Nephron progenitor cell (in vitro differentiated cells): ENCODE measurements at places on chromosomes 5 and 9.

DNA sequence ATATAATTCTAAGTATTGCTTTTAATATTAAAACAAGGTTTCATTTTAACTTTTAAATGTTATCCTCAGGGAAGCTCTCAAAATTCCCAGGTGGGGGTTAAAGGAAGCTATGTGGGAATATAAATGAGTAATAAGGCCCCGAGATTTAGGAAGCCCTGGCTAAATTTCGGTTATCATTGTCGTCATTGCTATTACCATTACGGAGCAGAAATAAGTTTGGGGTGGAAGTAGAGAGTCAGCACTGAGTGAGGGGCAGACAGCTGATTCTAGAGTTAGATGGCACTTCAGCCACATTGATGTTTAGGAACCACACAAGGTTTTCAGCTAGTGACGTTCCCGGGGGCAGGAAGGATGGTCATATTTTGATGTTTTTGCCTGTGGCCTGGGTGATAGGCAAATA lies 74.9 kb downstream of the NREP start:
- no peak for DNase-seq

GRCh38 chr5:15615859-15616258 lies 115.9 kb downstream of the FBXL7 start:
- no peak for DNase-seq

DNA sequence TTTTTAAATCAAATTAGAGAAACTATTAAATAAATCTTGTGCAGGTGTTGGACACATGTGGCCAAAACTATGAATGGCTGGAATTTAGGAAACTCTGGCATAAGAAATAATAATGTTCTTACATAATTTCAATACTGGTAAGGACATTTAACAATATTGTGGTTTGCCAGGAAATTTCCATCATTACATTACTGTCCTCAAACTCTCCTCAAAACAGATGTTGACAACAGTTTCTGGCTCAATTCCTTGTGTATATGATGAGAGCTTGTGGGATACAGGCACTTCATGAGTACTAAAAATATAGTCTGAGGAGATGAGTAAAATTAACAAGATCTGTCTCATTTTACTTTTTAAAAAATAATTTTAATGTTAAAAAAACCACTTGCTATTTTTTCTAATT lies 27.9 kb downstream of the MCTP1 start:
- no peak for DNase-seq

DNA sequence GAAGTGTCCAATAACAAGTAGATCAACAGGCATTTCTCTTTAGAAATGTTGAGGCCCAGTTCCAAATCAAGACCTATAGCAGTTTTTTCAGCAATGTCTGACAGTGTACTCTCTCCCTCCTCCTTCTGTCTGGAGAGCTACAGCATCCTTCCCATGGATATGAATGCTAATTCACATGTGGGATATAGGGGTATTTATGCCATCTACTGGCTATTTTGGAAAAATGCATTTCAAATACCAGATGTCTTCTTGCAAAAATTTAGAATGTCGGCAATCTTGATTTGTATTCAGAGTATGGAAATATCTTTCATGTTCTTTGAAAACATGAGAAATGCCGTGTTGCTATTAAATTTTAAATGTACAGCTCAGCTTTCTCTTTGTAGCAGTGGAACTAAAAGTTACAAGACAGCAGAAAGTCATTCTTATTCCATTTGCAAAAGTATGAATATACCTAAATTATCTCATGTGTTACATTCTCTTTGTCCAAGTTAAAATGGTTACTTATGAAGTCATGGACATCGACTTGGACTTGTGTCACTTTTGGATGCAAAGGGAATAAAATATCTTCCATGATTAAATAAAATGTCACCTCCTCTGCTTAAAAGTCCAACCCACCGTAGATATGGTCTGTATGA lies 647.8 kb downstream of the TAF11L14 start:
- no peak for DNase-seq

DNA sequence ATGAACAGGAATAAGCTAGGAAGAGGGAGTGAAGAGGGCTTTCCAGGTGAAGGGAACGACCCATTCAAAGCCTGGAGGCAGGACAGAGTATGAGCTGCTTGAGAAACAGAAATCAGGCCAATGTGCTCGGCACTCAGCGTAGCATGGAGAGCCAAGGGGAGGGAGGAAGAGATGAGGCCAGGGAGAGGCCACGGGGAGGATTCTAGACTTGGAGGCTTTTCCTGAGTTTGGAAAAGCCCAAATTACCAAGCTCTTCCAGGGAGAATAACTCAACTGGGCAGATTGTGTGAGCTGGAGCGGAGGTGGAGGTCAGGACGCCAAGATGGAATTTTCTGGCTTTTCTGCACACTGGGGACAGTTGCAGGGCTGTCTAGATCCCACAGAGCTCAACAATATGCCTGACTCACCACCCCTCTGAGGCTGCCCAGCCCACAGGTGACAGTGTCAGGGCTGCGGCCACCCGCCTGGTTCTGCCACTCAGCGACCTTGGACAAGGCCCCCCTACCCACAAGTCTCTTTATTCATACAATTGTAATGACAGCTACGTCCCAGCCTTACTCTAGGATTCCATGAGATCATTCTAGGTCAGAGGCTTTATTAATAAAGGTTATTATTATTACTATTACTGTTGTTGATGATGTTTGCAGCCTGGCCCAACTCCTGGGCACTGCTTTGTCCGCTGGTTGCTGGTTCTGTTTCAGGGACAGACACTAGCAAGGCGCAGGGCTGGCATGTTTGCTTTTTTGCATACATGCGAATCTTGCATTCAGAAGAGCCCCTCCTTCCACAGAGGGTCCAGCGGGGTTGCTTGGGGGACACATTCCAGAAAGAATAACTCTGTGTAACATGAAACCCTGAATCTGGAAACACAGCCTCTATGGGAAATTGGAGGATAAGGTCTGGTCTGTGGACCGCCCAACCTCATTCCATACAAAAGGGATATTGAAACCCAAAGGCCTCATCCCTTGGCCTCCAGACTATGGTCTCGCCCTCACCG lies 9.4 kb upstream of the LMX1B start:
- DNase-seq: no peak

DNA sequence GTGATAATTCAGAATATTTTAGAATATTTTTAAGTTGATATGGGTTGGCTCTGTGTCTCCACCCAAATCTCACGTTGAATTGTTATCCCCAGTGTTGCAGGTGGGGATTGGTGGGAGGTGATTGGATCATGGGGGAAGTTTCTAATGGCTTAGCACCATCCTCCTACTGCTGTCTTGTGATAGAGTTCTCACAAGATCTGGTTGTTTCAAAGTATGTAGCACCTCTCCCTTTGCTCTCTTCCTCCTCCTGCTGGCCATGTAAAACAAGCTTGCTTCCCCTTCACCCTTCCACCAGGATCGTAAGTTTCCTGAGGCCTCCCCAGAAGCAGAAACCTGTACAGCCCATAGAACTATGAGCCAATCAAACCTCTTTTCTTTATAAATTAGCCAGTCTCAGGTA lies 214.6 kb upstream of the C9orf72 start:
- DNase-seq: no peak

GRCh38 chr5:143174714-143175398 lies 228.6 kb downstream of the NR3C1 start:
- no peak for DNase-seq

- no peak for DNase-seq
Observed at GRCh38 chr9:110575945-110576344, 3.6 kb downstream of the SVEP1 start.
